Endothelial cell of coronary artery (primary cell): ENCODE measurements at places on chromosomes 3 and 15. TPM values are rescaled to one million over a fixed set of nuclear protein-coding genes. Genes with fewer than 3 reads are reported as not detected.

Gene LYSMD2
- 7.3 and 8.7 TPM in 2 replicates for total RNA-seq

Gene FEZF2
- total RNA-seq: not detected in 2 replicates

Gene SCN5A
- 3.7 and 4.9 TPM in 2 replicates for total RNA-seq

Gene SLC6A1
- total RNA-seq: 0.19 TPM in 1 of 2 replicates, not detected in the other

Gene HIGD2B
- total RNA-seq: not detected in 2 replicates

Gene OR5H1
- total RNA-seq: not detected in 2 replicates

Gene PAQR5
- total RNA-seq: 0.28 and 0.36 TPM in 2 replicates

Gene ACAP2
- total RNA-seq: 45.4 and 57.6 TPM in 2 replicates

Gene ABI3BP
- total RNA-seq: 9.2 and 17.2 TPM in 2 replicates

Gene CADPS
- not detected in 2 replicates for total RNA-seq

Gene SLCO2A1
- total RNA-seq: 0.72 and 2.3 TPM in 2 replicates

Gene ZBBX
- 0.09 TPM in 1 of 2 replicates, not detected in the other for total RNA-seq

Gene SCAANT1
- total RNA-seq: 1.2 TPM in 1 of 2 replicates, not detected in the other

Gene TMEM40
- not detected in 2 replicates for total RNA-seq

Gene EFCC1
- total RNA-seq: 0.18 and 0.19 TPM in 2 replicates

Gene STX19
- total RNA-seq: 0.09 TPM in 1 of 2 replicates, not detected in the other

Gene MME
- 6.2 and 20.5 TPM in 2 replicates for total RNA-seq

Gene SCAMP2
- 14.6 and 18.4 TPM in 2 replicates for total RNA-seq

Gene TLR9
- not detected in 2 replicates for total RNA-seq

Gene GOLGA8B
- total RNA-seq: 10.7 and 26.5 TPM in 2 replicates

Gene NCBP2
- total RNA-seq: 71.5 and 80.4 TPM in 2 replicates

Gene ARL6IP5
- 78.8 and 85.6 TPM in 2 replicates for total RNA-seq

Gene PPARG
- 4.7 and 12.6 TPM in 2 replicates for total RNA-seq

Gene RETNLB
- not detected in 2 replicates for total RNA-seq

Gene GUCA1C
- total RNA-seq: not detected in 2 replicates

Gene GP5
- 0.09 TPM in 1 of 2 replicates, not detected in the other for total RNA-seq

Gene STARD9
- total RNA-seq: 5.5 and 8.7 TPM in 2 replicates

Gene TRIM42
- total RNA-seq: not detected in 2 replicates

Gene CLDN18
- total RNA-seq: not detected in 2 replicates
